Fibroblast of skin of right quadriceps (primary cell): ENCODE measurements at places on chromosomes 6 and 20.
A peak's percentile ranks its signal among the peaks of the same experiment; 100 is the strongest.

DNA sequence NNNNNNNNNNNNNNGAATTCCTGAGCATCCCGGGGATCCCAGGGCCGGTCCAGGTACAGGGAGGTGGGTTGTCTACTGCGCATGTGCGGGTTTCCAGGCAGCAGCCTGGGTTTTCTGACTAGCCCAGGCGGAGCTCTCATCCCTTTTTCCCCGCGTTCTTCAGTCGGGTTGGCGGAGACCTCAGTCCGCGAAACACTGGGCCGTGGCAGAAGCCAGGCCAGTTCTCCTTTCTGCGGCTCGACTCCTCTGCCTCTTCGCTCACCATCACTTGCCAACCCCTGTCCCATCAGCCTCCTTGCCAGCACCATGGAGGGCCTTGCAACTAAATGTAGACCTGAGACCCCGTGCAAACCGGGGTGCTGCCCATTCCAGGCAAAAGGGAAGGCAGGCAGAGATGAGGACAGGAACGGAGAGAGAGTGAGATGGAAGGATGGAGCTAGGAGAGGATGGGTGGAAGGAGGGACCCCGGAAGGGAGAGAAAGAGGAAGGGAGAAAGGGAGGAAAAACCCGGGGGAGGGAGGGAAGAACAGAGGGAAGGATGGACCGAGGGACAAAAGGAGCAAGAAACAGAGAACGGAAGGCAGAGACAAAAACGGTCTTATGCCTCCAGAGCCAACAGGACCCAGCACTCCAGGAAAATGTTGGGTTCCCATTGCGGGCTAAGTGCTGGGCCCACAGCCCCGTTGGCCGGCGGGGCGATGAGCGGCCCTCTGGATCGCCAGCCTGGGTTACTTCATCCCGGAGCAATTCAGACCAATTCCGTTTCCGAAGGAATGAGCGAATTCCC is 445.4 kb upstream of the DEFB115 start:
- peak; percentile 19 for DNase-seq

DNA sequence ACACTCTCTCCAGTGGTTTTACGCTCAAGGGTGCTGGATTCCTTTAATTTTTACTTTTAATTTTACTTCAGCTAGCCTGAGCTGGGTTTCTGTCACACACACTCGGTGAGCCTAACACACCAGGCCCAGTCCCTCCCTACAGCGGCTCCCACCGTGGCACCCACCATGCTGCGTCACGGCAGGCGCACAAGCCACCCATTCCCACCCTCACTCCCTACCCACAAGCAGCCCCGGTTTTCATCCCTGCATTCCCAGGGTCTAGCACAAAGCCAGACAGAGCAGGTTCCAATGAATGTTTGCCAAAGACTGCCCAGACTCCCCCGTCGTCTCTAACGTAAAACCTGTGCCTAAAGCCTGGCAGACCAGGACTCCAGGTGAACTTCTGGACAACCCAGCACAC is 50.3 kb downstream of the MYH7B start:
- DNase-seq, result no peak

- DNase-seq, result no peak
Observed at GRCh38 chr6:15430186-15430585, 184.3 kb downstream of the JARID2 start.

- peak; percentile 79 for DNase-seq
Observed at GRCh38 chr6:158050955-158051354, 69.3 kb downstream of the SYNJ2 start.

DNA sequence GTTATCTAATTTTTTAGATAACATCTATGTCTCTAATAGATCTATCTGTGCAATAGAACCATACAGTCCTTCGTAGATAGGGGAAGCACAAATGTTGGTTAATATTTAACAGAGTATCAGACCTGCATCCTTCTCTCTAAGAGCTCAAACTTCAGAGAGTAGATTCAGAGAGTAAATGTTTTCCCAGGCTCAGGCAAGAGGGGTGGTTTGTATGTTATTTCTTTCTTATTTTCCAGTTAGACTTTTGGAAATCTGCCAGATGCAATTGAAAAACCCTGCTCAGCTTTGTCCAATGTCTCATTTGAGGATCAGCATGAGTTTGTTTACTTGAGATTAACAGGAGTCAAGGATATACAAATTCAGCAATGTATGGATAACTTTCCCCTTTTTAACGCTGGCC is 361.9 kb downstream of the BCKDHB start:
- no peak for DNase-seq

DNA sequence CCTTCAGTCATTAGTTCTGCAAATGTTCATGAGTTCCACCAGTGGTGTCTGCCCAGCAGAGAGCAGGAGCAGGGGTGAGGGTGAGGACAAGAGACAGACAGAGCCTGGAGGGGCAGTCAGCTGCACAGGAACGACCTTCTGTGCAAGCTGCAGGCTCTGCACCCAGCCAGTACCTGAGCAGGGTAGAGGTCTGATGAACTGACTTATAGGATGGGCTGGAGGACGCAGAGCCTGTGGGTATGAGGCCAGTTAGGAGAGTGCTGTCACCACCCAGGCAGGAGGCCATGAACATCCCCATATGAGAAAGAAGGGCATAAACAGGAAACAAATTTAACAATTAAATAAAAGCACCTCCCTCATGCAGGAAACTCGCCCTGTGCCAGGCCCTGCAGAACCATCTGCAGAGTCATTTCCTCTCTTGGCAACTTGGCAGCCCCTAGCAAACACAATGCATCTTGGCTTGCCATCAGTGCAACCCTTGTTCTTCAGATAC is 17.9 kb downstream of the C6orf15 start:
- DNase-seq, result no peak

GRCh38 chr6:163710532-163711470 is 296.3 kb downstream of the QKI start:
- no peak for DNase-seq
